ENCODE measurements at places on chromosomes 1 and 21. TPM values are rescaled to one million over a fixed set of nuclear protein-coding genes. Genes with fewer than 3 reads are reported as not detected.

The COL11A1 gene
- under 0.01 TPM for total RNA-seq

The DRAXIN gene
- not detected for total RNA-seq

The SPATA1 gene
- 0.26 TPM for total RNA-seq

The HES3 gene
- total RNA-seq, result not detected

The ATPAF1 gene
- 33.5 TPM for total RNA-seq

The CNR2 gene
- not detected for total RNA-seq

The ACKR1 gene
- total RNA-seq, result not detected

The LDLRAD2 gene
- total RNA-seq, result not detected

The TRIM67 gene
- not detected for total RNA-seq

The GRHL3 gene
- 49.8 TPM for total RNA-seq

The RERE gene
- 22.7 TPM for total RNA-seq

The FGR gene
- total RNA-seq, result 1.1 TPM

The NOS1AP gene
- total RNA-seq, result 0.26 TPM

The OR2T33 gene
- total RNA-seq, result not detected

The FAM167B gene
- total RNA-seq, result 0.26 TPM

The ITGB2 gene
- total RNA-seq, result 0.26 TPM

The CLDN19 gene
- not detected for total RNA-seq

The DNAJC8 gene
- 44.2 TPM for total RNA-seq

The ZNF695 gene
- total RNA-seq, result 0.53 TPM

The GNAT2 gene
- not detected for total RNA-seq

The TIAM1 gene
- total RNA-seq, result 31.6 TPM

The CRYAA gene
- total RNA-seq, result not detected

The NCF2 gene
- total RNA-seq, result 96.4 TPM

The OVAAL gene
- not detected for total RNA-seq

The SELL gene
- not detected for total RNA-seq

The NR5A2 gene
- total RNA-seq, result not detected

The GNG12 gene
- 88.3 TPM for total RNA-seq

The ZFP69 gene
- total RNA-seq, result 2.1 TPM

The YBX1 gene
- total RNA-seq, result 1,188 TPM

The SNRNP40 gene
- total RNA-seq, result 142 TPM

The NECTIN4 gene
- total RNA-seq, result 108 TPM

The HPDL gene
- 0.53 TPM for total RNA-seq

The GPR25 gene
- not detected for total RNA-seq

The HSPA6 gene
- total RNA-seq, result 1.6 TPM
